ENCODE measurements at places on chromosomes 7 and 10. TPM values are rescaled to one million over a fixed set of nuclear protein-coding genes. Genes with fewer than 3 reads are reported as not detected.
A peak's percentile ranks its signal among the peaks of the same experiment; 100 is the strongest.

- H3K36me3 ChIP-seq: no peaks in the 10 kb centered on the region
- no peak overlapping the region for H3K27ac ChIP-seq
- peaks cover 5% of the 10 kb centered on the region for H3K27me3 ChIP-seq
- DNase-seq: no peak
- no peaks in the 10 kb centered on the region for H3K4me1 ChIP-seq
Measured at GRCh38 chr10:21082206-21082605, 185.1 kb upstream of the NEBL start.

- H3K27me3 ChIP-seq: no peaks in the 10 kb centered on the region
- H3K27ac ChIP-seq: no peak overlapping the region
- no peak for DNase-seq
- no peaks in the 10 kb centered on the region for H3K4me1 ChIP-seq
Measured at GRCh38 chr10:7350541-7351195, 60.2 kb downstream of the SFMBT2 start.

The P4HA1 gene
- polyA plus RNA-seq: 14.3 TPM

GRCh38 chr7:22566176-22566575 lies 66.2 kb upstream of the STEAP1B start:
- no peak overlapping the region for H3K4me3 ChIP-seq
- no peaks in the 10 kb centered on the region for H3K27me3 ChIP-seq
- H3K27ac ChIP-seq: peak overlapping the region; percentile 99
- H3K36me3 ChIP-seq: no peaks in the 10 kb centered on the region

- H3K27ac ChIP-seq: no peak overlapping the region
- H3K27me3 ChIP-seq: no peaks in the 10 kb centered on the region
- DNase-seq: peak; percentile 81
- no peaks in the 10 kb centered on the region for H3K36me3 ChIP-seq
- no peak overlapping the region for H3K4me3 ChIP-seq
- H3K4me1 ChIP-seq: no peaks in the 10 kb centered on the region
Measured at GRCh38 chr7:76234931-76235441, 33.3 kb downstream of the SRRM3 start.

DNA sequence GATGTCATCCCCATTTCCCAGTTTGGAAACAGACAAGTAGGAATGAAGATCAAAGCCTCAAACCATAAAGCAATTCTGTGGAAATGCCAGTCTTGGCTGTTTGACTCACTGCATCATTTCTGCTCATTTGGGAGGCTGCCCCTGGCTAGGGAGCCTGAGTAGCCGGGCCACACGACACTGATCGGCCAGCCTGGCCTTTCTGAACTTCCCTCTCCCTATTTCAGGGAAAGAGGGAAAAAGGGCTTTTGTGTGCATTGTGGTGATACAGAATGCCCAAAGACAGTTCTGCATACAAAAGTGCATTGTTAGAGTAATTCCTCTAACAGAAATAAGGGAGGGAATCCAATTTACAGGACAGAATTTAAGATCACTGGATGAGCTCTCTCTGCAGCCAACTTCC lies 41.7 kb upstream of the OPALIN start:
- no peak for DNase-seq
- H3K36me3 ChIP-seq: no peaks in the 10 kb centered on the region
- peaks cover 9% of the 10 kb centered on the region for H3K27me3 ChIP-seq
- no peak overlapping the region for H3K4me3 ChIP-seq

- peak; percentile 34 for DNase-seq
- H3K4me3 ChIP-seq: no peak overlapping the region
- no peak overlapping the region for H3K27ac ChIP-seq
- peaks cover 31% of the 10 kb centered on the region for H3K4me1 ChIP-seq
- no peaks in the 10 kb centered on the region for H3K36me3 ChIP-seq
Measured at GRCh38 chr10:69337296-69338132, 59.2 kb downstream of the HK1 start.

DNA sequence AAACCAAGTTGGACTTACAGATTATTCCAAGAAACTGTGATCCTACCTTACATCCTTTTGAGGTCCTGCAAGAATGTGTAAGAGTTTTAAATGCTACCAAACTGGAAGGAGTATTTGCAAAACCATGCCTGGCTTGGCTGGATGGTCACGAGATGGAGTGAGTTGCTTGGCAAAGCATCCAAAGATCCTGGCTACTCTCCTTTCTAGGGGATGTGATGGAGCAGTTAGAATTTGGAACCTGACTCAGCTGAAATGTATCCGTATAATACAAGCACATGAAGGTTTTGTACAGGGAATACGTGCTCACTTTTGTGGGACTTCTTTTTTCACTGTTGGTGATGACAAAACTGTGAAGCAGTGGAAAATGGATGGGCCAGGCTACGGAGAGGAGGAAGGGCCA lies 13.3 kb upstream of the SYPL1 start:
- peaks cover 8% of the 10 kb centered on the region for H3K4me1 ChIP-seq
- H3K4me3 ChIP-seq: no peak overlapping the region
- no peaks in the 10 kb centered on the region for H3K36me3 ChIP-seq
- no peak for DNase-seq

- no peak overlapping the region for H3K27ac ChIP-seq
- DNase-seq: no peak
- H3K36me3 ChIP-seq: no peaks in the 10 kb centered on the region
- no peaks in the 10 kb centered on the region for H3K4me1 ChIP-seq
- no peak overlapping the region for H3K4me3 ChIP-seq
Measured at GRCh38 chr7:81605493-81605892, 164.4 kb downstream of the HGF start.

The ITPRID1 gene
- not detected for polyA plus RNA-seq

GRCh38 chr10:53601260-53601875 lies 828.8 kb upstream of the MBL2 start:
- H3K4me1 ChIP-seq: no peaks in the 10 kb centered on the region
- peak; percentile 52 for DNase-seq
- H3K36me3 ChIP-seq: no peaks in the 10 kb centered on the region
- no peak overlapping the region for H3K4me3 ChIP-seq
- peaks cover 2% of the 10 kb centered on the region for H3K27me3 ChIP-seq

DNA sequence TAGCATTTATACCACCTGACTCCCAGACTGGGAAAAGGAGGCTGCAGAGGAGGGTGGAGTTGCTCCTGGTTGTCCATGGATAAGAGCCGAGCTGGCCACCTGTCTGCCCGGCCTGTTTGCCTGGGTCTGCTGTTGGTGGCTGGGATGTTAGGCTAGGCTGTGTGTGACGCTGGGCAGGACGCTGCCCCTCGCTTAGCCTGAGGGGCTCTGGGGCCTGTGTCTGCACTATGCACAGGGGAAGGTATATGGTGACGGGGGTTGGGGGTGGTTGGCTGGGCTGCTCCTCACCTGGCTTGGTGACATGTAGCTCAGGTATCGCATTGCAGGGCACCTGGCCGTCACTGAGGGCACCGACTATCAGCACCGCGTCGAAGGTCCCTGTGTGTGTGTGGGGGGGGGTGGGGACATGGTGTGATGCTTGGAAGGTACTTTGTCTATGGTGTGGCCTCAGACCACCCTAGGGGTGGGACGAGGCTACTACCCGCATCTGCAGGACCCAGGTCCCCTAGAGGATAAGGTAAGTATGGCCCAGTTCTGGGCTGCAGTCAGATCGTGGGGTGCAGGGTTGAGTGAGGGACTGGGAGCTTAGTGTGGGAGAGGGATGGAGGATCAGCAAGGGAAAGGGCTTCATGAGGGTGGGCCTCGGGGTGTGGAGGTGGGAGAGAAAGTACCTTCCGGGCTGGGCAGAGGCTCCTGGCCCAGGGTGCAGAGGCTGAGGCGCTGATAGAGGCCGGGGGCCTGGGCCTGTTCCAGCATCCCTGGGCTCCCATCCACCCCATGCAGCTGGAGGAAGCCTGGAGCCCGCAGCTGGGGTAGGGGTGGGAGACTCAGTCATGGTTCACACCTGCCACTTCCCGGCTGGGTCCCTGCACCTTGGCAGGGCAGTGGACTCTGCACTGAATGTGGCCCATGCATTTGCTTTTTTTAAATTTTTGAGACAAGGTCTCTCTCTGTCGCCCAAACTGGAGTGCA lies 2.3 kb downstream of the METTL27 start:
- no peak overlapping the region for H3K4me3 ChIP-seq
- no peak overlapping the region for H3K27ac ChIP-seq
- no peaks in the 10 kb centered on the region for H3K36me3 ChIP-seq
- DNase-seq: no peak
- H3K4me1 ChIP-seq: peaks cover 2% of the 10 kb centered on the region
- H3K27me3 ChIP-seq: no peaks in the 10 kb centered on the region

The PTPRN2 gene
- polyA plus RNA-seq: 0.78 TPM

The CYP3A7 gene
- polyA plus RNA-seq: not detected

- H3K36me3 ChIP-seq: no peaks in the 10 kb centered on the region
- no peaks in the 10 kb centered on the region for H3K4me1 ChIP-seq
- no peak overlapping the region for H3K27ac ChIP-seq
- H3K27me3 ChIP-seq: no peaks in the 10 kb centered on the region
- no peak for DNase-seq
- no peak overlapping the region for H3K4me3 ChIP-seq
Measured at GRCh38 chr10:111747751-111748150, 435.8 kb downstream of the GPAM start.

GRCh38 chr7:356087-356486 lies 66.1 kb downstream of the FOXL3 start:
- H3K4me3 ChIP-seq: no peak overlapping the region
- DNase-seq: no peak
- no peaks in the 10 kb centered on the region for H3K36me3 ChIP-seq
- no peak overlapping the region for H3K27ac ChIP-seq

- H3K4me3 ChIP-seq: no peak overlapping the region
- no peaks in the 10 kb centered on the region for H3K27me3 ChIP-seq
- no peak for DNase-seq
- H3K4me1 ChIP-seq: no peaks in the 10 kb centered on the region
Measured at GRCh38 chr10:36817898-36818297, 307.5 kb upstream of the ANKRD30A start.

The PAXIP1 gene
- polyA plus RNA-seq: 11.4 TPM

The POM121L12 gene
- polyA plus RNA-seq: not detected

The KIAA1549 gene
- polyA plus RNA-seq: 3.9 TPM

DNA sequence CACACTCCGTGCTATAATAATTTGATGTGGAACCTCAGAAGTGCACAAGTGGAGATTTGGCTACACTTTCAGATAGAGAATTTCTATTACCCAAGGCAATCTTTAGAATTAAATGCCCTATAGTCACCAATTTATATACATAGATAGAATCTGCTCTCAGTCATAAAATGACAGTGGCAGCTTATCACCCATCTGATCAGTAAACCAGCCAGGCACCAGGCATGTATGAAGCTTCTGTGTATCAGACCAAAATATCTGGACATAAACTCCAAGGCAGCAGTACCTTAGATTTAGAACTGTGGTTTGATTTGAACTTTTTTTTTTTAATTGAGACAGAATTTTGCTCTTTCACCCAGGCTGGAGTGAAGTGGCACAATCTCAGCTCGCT lies 180.9 kb downstream of the IPMK start:
- H3K27me3 ChIP-seq: no peaks in the 10 kb centered on the region
- no peak for DNase-seq
- no peak overlapping the region for H3K4me3 ChIP-seq
- H3K27ac ChIP-seq: no peak overlapping the region
- no peaks in the 10 kb centered on the region for H3K4me1 ChIP-seq

- H3K36me3 ChIP-seq: no peaks in the 10 kb centered on the region
- no peaks in the 10 kb centered on the region for H3K4me1 ChIP-seq
- H3K27me3 ChIP-seq: no peaks in the 10 kb centered on the region
Measured at GRCh38 chr7:16491148-16491547, 25.6 kb upstream of the SOSTDC1 start.

- no peak overlapping the region for H3K27ac ChIP-seq
- no peaks in the 10 kb centered on the region for H3K4me1 ChIP-seq
- H3K4me3 ChIP-seq: no peak overlapping the region
- H3K27me3 ChIP-seq: no peaks in the 10 kb centered on the region
- no peaks in the 10 kb centered on the region for H3K36me3 ChIP-seq
- DNase-seq: peak; percentile 2
Measured at GRCh38 chr10:44195112-44196007, 189.5 kb downstream of the CXCL12 start.

GRCh38 chr7:158591944-158592343 lies 4.3 kb upstream of the PTPRN2 start:
- H3K4me3 ChIP-seq: no peak overlapping the region
- no peaks in the 10 kb centered on the region for H3K36me3 ChIP-seq
- no peaks in the 10 kb centered on the region for H3K4me1 ChIP-seq
- H3K27me3 ChIP-seq: peaks cover 3% of the 10 kb centered on the region
- no peak overlapping the region for H3K27ac ChIP-seq

The LOXL4 gene
- polyA plus RNA-seq: 1.9 TPM

DNA sequence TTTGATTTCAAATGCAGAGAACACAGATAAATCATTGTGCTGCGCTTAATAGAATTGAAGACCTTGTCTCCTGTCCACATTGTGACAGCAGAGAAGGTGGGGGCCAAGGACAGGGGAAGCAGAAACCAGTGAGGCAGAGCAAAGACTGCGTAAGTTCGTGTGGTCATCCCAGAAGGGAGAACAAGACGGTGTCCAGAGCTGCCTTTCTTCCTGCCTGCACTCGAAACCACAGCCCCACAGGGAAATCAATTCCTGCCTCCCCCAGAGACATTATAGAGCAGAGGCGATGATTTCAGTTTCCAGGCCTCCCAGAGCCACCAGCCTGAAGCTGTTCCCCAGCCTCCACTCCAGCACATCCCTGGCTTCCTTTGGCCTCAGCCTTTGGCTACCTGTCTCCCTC lies 39.7 kb upstream of the UCN3 start:
- H3K36me3 ChIP-seq: no peaks in the 10 kb centered on the region
- H3K4me1 ChIP-seq: no peaks in the 10 kb centered on the region
- H3K27ac ChIP-seq: no peak overlapping the region
- no peak for DNase-seq
- H3K27me3 ChIP-seq: no peaks in the 10 kb centered on the region

DNA sequence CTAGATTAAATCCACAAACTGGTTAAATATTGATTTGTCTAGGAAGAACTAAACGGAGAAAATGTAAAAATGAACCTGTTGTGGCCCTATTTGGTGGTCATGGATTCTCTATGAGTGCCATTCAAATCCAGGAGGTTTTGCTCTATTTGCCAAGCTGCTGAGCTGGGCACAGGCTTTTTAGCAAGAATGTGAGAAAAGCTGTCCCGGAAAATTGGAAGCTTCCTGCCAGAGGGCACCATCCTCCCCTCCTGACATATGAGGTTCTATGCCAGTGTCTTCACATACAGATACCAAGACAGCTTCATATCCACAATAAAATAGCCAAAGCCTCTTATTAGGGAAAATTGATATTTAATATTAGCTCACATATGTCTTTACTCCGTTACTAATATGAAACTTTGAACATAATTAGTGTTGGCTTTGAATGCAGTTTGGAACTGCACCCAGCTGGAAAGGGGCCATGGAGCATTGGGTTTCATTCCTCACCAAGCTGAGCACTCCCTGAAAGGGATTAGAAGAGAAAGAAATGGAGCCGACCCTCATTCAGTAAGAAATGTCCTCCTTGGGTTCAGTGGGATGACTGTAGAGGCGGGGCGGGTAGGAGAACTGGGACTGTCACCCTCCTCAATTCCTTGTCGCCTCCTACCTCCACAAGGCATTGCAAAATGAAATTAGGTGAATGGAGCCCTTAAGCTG lies 47.8 kb downstream of the NRCAM start:
- H3K27ac ChIP-seq: no peak overlapping the region
- H3K4me3 ChIP-seq: no peak overlapping the region
- no peak for DNase-seq
- no peaks in the 10 kb centered on the region for H3K36me3 ChIP-seq
- H3K27me3 ChIP-seq: no peaks in the 10 kb centered on the region

Measured in endothelial cell of umbilical vein (primary cell).